ENCODE measurements at places on chromosomes 11 and 22. TPM values are rescaled to one million over a fixed set of nuclear protein-coding genes. Genes with fewer than 3 reads are reported as not detected.

- no peak for DNase-seq
These were observed 18.4 kb upstream of the RAPSN start for GRCh38 chr11:47467357-47467756.

DNA sequence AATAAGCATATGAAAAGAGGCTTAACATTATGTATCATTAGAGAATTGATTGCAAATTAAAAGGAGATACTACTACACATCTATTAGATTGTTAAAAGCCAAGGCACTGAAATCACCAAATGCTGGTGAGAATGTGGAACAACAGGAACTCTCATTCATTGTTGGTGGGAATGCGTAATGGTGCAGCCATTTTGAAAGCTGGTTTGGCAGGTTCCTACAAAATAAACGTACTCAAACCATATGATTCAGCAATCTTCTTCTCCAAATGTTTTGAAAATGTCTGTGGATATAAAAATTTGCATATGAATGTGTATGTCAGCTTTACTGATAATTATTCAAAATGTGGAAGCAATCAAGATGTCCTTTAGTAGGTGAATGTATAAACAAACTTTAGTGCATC lies 176.4 kb upstream of the PLET1 start:
- DNase-seq = no peak

- DNase-seq = no peak
These were observed 11.5 kb upstream of the YWHAH start for GRCh38 chr22:31932863-31933262.

- DNase-seq = no peak
These were observed 325.8 kb downstream of the C11orf87 start for GRCh38 chr11:109747839-109748238.

OR2AT4 gene
- total RNA-seq = not detected

PRR33 gene
- not detected for total RNA-seq

DNA sequence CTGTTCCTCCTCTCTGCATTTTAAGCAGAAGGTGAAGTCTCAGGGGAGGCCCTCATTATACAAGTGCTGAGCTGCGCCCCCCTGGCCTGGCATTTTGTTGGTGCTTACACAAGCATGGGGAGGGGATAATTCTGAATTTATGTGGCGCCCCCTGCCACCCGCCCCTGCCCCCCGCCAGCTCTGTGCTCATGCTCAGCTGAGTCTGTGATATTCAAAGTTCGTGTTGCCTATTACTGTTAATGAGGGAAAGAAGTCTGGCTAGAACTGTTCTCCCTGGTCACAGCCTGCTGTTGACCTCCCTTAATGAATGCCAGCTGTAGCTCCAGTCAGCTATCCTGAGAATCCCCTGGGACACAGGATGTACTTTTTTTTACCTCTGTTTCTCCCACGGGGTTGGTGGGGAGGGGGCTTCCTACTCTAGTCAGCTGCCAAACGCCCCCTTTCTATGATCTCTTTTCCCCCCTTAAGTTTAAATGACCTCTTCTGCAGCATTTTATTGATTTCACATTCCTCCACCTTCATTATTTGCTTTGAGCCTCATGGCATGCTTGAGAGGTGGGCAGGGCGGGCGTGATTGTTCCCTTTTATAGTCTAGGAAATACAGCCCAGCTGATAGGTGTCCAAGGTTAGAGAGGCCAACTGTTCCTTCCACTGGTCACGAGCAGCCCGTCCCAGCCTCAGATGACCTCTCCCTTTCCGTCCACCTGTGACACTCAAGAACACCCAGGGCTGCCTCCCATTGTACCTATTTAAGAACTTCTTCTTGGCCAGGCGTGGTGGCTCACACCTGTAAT lies 12.2 kb downstream of the USP2 start:
- no peak for DNase-seq

DNA sequence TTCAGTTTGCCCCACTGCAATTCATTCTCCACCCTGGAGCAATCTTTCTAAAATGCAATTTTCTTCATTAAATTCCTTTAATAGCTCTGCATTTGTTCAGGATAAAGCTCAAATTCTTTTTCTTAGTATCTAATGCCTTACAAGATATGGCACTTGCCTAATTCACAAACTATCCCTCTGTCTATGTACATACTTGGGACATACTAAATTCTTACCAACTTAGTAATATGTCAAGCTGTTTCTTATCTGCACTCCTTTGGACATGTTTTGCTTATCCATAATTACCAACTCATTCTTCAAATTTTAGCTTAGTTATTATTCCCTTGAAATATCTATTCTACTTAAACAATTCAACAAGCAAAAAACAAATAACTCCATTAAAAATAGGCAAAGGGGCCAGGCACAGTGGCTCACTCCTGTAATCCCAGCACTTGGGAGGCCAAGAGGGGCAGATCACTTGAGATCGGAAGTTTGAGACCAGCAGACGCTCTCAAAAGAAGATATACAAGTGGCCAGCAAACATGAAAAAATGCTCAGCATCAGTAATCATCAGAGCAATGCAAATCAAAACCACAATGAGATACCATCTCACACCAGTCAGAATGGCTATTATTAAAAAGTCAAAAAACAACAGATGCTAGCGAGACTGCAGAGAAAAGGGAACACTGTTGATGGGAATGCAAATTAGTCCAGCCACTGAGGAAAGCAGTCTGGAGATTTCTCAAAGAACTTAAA lies 96.9 kb downstream of the FAM76B start:
- no peak for DNase-seq

GAL3ST1 gene
- not detected for total RNA-seq

RAG2 gene
- not detected for total RNA-seq

GLYAT gene
- total RNA-seq = not detected

VWA5A gene
- total RNA-seq = 17.9 TPM

- DNase-seq = no peak
These were observed 1.7 kb upstream of the MUC5B start for GRCh38 chr11:1220941-1221721.

DNA sequence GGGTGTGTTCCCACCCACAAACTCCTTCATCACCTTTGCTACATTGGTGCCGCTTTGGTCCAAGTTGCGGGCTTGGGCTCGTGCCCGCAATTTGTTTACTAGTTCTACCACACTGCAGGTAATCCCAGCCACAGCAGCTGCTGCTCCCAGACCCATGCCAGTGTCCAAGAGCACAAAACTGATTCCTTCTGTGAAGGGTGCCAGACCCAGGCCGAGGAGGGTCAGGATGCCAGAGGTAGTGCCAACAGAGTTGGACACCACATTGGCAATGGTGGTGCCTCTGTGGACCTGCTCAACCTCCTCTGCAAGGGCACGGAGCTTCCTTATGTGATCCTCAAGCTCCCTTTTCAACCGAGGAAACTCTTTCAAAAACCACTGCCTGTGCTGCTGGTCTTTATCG lies 11.5 kb downstream of the APOL2 start:
- DNase-seq = no peak

DNA sequence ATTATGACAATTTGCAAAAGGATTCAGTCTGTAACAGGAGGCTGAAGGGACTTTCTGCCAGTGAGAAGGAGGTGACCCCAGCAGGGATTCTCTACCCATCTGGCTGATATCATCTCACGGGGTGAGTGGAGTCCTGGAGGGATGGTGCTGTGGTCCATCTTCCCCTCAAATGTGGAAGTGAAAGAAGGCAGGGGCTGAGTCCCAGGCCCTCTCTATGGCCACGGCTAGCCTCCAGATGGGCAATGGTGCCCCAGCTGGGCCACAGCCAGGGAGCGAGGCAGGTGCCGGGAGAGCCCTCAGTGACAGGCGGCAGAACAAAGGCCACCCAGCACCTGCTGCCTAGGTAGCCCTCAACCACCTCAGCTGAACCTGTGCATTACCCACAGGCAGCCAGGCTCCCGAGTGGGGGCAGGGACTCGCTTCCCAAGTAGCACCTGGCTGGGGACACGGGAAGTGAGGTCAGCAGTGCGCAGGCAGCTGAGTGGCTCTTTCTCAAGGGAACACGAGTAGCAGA lies 6.7 kb downstream of the NECTIN1 start:
- DNase-seq = no peak

GRCh38 chr11:119772641-119773415 lies 43.8 kb upstream of the NECTIN1 start:
- no peak for DNase-seq

- DNase-seq = no peak
These were observed 201.5 kb upstream of the MTMR2 start for GRCh38 chr11:96125400-96125799.

GRCh38 chr11:21364866-21365624 lies 695.7 kb downstream of the NELL1 start:
- no peak for DNase-seq

PPARA gene
- 13.5 TPM for total RNA-seq

- no peak for DNase-seq
These were observed 147.6 kb downstream of the FBXO7 start for GRCh38 chr22:32622004-32622743.

DNA sequence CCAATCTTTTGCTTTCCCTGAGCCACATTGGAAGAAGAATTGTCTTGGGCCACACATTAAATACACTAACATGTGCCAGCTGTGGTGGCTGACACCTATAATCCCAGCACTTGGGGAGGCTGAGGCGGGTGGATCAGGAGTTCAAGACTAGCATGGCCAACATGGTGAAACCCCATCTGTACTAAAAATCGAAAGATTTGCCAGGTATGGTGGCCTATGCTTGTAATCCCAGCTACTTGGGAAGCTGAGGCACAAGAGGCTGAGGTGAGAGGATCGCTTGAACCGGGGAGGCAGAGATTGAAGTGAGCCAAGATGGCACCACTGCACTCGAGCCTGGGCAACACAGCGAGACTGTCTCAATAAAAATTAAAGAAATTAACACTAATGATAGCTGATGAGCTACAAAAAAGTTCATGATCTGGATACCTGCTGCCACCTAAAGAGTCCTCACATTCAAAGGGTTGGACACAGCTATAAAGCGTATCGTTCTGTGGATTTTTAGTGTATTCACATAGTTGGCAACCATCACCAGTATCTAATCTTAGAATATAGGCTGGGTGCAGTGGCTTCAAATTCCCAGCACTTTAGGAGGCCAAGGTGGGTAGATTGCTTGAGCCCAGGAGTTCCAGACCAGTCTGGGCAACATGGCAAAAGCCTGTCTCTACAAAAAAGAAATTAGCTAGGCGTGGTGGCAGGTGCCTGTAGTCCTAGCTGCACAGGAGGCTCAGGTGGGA lies 3.4 kb upstream of the LDHC start:
- DNase-seq = no peak

GRCh38 chr11:2212411-2213251 lies 41.0 kb upstream of the TH start:
- DNase-seq = peak; percentile 76

DNA sequence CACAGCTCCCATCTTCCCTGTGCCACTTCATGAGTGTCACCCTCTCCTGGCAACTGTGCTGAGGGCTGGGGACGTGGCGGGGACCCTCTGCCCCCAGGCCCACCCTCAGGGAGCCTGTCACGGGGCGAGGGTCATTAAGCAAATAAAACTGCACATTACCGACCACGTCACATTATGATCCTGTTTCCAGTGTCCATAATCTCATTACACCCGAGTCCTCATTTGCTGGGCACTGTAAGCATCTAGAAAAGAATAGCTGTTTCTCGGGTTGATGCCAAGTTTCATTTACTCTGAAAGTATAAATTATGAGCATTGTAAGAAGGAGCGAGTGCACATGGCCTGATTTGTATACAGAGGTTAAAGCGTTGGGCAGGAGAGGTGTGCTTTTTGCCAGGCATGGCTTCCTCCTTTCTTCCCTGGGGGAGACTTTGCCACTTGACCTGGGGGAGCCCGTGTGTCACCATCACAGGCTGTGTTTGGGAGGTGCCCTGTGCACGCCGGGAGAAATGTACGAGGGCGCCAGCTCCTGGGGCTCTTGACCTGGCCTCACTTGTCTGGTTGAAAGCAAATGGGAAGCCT lies 50.5 kb downstream of the LRP5 start:
- no peak for DNase-seq

- DNase-seq = no peak
These were observed 45.6 kb downstream of the CD82 start for GRCh38 chr11:44611088-44611487.

DNA sequence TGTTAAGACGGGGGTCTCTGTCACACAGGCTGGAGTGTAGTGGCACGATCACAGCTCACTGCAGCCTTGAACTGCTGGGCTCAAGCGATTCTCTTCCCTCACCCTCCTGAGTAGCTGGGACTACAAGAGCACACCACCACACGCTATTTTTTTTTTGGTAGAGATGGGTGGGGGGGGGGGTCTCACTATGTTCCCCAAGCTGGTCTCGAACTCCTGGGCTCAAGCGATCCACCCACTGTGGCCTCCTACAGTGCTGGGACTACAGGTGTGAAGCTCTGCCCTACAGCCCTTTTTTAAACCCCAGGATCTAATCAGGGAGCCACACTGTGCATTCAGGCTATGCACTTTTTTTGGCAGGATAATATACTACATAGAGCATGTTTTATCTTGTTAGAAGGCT lies 1.4 kb upstream of the DHCR7 start:
- DNase-seq = no peak

GRCh38 chr11:8699903-8700302 lies 17.3 kb downstream of the RPL27A start:
- DNase-seq = no peak

GRCh38 chr11:117045196-117045595 lies 53.0 kb downstream of the SIK3 start:
- no peak for DNase-seq

DNA sequence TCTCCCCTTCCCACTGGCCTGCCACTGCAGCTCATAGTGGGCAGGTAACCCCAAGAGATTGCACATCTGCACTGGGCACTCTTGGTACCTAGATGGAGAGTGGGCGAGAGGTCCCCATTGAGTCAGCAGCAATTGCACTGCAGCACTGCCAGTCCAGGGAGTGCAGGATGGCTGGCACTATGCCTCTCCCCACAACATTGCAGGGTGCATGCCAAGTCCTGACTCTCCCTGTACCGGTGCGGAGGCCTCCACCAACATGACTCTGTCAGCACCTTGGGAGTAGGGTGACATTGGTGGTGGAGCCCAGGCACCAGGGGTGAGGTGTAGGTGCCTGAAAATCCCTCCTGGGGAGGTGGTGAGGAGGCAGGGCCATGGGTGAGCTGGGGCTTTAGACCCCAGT lies 82.2 kb downstream of the TRAF6 start:
- no peak for DNase-seq

DNA sequence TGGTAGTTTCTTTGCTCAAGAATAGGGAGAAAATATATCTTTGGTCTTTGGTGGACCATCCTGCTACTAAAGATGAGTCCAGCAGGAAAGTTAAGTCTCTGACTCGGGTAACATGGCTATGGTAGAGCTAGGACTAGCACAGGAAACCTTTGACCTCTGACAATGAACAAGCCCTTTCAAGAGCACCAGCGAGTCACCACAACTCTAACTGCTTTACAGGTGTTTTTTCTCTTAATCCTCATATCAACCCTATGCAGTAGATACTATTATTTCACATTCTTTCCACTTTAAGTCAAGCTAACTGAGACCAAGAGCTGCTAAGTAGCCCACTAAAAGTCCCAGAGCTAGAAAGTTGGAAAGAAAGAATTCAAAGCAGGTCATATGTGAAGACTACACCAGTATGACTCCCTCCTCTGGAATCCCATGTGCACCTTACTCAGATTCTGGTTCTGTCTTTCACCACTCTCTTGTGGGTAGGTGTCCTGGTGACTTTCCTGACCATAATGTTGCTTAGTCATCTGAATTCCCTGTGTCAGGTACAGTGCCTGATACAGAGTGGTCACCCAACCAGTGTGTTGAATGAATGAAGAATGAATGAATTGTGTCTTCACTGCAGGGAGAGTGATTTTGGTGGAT lies 53.8 kb upstream of the ME3 start:
- no peak for DNase-seq

- DNase-seq = peak; percentile 6
These were observed 51.8 kb upstream of the OR4B1 start for GRCh38 chr11:48164836-48165235.

Measured in vagina (tissue), 2 donors.